ENCODE measurements at places on chromosomes 7 and 10.
A peak's percentile ranks its signal among the peaks of the same experiment; 100 is the strongest.

GRCh38 chr7:154841731-154842331 is 161.1 kb downstream of the PAXIP1 start:
- no peak for DNase-seq

- no peak for DNase-seq
Observed at GRCh38 chr10:85995791-85996190, 370.8 kb downstream of the GRID1 start.

GRCh38 chr7:6438427-6438826 is 9.3 kb downstream of the DAGLB start:
- DNase-seq, result no peak

DNA sequence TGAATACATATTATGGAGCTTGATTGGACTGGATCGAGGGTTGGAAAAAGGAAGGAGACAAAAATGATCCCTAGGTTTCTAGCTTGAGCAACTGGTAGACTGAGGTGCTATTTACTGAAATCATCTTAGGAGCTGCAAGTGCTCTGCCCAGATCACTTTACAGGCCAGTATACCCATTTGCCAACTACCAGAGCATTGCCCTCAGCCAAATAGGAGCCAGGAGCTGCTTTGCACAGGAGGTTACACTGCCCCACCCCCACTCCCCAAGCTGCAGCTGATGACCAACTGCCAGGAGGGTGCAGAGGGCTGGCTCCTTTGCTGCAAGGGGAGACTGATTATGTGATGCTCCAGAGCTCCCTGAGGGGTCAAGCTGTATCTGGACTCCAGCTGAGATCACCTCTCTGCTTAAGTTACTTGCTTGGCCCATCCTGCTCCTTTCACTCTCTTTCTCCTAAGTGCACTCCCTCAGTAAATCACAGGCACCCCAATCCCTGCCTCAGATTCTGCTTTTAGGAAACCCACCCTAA is 275.4 kb downstream of the ZEB1 start:
- no peak for DNase-seq

DNA sequence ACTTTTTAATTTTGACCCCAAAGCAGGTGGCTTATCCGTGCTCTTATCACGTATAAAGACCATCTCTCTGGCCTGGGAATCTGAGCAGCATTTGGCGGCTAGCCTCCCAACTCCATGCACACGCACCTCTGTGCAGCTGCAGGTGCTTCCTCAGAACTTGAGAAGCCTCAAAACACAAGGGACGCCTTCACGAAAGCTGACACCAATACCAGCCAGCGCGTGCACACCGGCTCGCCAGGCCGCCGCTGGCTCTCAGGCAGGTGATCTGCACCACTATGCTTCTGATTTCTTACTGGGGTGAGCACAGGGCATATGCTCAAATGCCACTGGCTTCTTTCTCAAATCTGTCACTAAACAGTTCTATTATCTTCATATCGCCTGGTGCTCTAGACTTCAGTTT is 145.0 kb downstream of the PARD3 start:
- no peak for DNase-seq

DNA sequence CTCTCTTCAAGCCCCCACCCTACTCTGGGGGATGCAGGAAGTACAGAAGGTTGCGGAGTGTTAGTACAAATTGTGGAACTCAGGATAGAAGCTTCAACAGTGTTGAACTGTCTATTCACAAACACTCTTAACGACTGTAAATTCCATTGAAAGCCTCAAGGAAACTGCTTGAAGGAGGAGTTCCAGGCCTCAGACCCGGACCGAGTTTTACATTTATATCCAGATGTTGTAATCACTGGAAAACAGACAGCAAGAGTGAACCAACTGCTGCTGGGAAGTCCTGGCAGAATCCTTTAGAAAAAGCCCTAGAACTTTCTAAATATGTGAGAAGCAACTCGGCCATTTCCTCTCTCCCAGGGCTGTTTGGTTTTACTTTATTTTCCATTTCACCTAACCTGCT is 84.1 kb upstream of the LRRC18 start:
- DNase-seq, result no peak

GRCh38 chr7:27840313-27840712 is 100.4 kb downstream of the TAX1BP1 start:
- no peak for DNase-seq

- DNase-seq, result no peak
Observed at GRCh38 chr10:25639646-25640045, 294.4 kb upstream of the MYO3A start.

GRCh38 chr10:126904818-126905701 is at the start of gene DOCK1:
Gene DOCK1, plus strand, starts transcription at chr10:126905428. Its CDS starts 90 bp downstream, at chr10:126905518.
- DNase-seq, result peak; percentile 81

DNA sequence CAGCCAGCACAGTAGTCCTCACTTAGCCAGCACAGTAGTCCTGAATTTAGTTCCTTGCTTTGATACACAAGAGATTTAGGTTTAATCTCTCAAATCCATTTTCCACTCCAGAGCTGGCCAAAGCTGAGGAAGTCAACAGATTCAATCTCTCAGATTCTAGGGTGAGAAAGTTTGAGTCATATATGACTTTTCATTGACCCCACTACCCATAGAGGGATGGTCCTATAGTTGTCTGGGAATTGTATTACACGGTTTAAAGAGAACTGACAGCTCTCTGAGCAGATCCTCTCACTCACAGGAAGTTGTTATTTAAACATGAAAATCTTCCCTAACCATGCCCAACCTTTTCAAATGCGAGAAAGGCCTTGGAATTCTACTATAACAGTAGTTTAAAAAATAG is 641.8 kb upstream of the SEMA3D start:
- DNase-seq, result peak; percentile 8

DNA sequence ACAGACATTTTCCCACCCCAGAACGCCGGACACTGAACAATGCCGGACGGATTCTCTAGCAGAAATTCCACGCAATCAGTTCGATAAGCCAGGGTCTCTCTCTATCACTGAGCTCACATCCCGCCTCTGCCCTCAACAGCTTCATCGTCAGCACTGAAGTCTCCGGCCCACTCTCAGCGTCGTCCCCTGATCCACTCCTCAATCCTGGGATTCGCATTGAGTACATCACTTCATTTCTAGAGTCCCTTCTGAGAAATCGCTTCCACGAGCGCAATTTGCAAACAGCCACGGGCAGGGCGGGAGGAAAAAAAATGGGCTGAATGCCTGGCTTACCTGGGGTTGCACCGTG is 365 bp downstream of the YME1L1 start:
- peak; percentile 29 for DNase-seq

- no peak for DNase-seq
Observed at GRCh38 chr10:35993591-35994515, 351.8 kb upstream of the FZD8 start.

DNA sequence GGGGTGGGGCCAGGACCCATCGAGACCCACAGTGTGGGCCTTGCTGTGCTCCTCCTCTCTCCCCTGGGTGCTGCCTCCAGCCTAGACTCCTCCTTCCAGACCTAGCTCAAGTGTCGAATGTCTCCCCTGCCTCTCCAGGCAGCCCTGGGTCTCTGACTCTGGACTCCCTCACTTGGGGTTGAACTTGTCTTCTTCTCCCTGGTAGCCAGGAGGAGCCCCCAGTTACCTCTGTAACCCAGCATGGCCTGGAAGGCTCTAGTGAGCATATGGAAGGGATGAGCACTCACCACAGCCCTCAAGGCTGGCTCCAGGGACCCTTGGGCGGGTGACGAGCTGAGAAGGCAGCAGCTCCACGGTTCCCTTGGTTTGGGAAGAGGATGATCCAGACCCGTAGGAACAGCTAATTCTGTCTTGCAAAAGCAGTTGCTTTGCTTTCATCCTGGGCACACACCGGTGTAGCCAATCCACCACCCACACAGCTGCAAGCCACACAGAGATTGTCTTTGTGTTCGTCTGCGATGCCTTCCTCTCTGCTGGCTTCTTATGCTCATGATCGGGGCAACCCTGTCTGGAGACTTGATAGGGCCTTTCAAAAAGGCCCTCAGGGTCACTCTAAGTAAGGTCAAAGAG is 52.3 kb upstream of the ANTXRL start:
- DNase-seq, result no peak

DNA sequence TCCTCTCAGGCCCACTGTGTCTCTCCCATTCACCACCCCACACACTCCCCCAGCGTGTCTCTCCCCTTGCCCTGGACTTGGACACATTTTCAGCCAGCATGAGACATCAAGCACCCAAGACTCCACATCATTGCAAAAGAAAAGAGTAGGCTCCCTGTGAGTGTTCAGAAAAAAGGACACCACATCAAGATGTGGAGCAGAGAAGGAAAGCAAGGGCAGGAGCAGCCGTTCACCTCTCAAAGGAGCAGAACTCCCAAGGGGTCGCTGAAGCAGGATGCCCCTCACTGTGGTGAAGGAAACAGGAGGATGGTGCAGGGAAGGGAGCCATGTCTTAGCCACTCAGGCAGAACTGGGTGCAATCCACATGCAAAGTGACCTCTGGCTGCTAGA is 89.9 kb upstream of the MACROH2A2 start:
- no peak for DNase-seq

- DNase-seq, result no peak
Observed at GRCh38 chr7:129502708-129503685, 666 bp downstream of the SMKR1 start.

DNA sequence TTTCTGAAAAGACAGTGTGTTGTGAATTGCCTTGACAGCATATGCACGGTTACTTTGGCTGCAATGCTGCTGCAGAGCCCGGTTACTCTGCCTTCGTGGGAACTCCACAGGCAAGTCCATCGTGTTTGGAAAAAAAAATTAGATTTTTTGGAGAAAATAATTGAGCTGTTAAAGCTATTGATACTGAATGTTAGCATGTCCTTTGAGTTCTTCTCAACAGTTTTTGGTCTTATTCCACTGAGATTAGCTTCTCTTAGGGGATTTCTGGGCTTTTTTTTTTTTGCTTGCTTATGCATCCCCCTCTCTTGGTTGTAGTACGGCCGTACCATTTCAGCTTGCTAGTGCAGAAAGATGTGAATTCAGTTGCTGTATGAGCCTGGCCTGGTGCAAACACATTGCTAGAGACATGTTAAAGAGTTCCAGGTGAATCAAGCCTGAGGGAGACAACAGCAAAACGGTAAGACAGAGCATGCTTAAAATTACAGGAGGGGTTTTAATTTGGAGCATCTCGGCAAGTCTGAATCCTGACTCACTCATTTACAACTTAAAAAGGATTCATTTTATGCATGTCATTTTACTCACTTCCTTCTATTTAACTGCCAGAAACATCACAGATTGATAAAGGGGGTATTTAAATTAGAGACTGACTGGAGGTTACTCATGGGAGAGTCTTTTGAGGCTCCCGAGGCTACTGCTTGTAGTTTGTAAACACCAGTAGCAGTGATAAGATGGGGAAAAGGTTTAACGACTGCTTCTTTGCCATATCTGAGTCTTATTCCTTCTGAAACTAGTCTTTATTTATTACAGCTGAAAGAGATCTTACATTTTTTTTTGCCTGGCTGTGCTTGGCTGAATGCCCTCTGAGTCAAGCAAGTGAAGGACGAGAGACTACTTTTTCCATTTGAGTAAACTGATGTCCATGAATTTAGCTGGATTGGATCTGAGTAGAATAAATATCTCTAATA is 113.7 kb downstream of the CDK14 start:
- peak; percentile 35 for DNase-seq

- peak; percentile 76 for DNase-seq
Observed at GRCh38 chr7:80634505-80634904, 3.9 kb upstream of the CD36 start.

DNA sequence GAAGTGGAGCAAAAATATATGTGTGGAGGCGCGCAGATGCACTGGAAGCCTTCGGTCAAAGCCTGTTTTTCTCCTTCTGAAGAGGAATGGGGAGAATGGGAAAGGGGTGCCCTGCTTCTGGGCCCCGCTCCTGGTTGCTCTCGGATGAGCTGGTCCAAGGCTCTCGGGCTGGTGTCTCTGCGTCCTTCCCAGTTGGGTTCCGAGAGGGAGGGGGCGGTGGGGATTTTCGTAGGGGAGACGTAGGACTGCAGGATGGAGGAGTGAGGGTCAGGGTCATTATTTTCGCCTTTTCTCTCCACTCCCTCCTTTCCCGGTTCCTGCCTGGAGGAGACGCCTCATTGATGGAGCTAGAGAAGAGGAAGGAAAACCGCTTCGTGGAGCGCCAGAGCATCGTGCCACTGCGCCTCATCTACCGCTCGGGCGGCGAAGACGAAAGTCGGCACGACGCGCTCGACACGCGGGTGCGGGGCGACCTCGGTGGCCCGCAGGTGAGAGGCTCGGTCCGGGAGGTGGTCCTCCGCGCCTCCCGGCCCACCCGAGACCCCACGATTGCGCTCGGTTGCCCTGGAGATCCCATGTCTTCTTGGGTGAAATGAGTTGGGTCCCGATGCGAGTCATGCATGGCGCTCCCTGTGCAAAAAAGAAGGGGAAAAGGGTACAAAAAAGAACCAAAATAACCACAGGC is 790 bp downstream of the ADAM22 start:
- DNase-seq, result peak; percentile 14

DNA sequence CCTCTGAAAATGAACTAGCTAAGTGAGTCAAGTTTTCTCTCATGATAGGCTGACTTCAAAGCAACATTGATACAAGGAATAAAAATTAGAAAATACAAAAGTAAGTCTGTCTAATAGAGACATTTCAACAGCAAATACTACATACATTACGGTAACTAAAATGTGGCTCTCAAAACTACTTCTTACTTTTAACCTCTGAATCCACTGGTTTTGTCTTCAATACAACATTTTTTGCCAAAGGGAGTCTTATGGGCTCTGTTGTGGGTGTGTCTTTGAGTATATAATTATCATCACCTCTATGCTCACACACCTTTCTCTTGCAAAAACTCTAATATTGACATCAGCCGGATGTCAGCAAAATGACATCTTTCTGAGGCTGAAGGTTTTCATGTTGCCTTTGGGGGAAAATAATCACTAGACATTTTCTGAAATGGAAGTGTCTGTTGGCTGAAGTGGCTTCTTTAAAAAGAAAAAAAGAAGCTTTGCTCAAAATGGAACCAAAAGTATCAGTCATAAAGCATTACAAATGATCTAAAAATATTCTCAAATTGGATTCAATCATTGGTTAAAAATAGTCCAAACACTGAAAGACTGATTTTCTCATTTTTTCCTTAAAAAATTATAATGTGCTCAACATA is 41.8 kb upstream of the FAM133B start:
- no peak for DNase-seq

DNA sequence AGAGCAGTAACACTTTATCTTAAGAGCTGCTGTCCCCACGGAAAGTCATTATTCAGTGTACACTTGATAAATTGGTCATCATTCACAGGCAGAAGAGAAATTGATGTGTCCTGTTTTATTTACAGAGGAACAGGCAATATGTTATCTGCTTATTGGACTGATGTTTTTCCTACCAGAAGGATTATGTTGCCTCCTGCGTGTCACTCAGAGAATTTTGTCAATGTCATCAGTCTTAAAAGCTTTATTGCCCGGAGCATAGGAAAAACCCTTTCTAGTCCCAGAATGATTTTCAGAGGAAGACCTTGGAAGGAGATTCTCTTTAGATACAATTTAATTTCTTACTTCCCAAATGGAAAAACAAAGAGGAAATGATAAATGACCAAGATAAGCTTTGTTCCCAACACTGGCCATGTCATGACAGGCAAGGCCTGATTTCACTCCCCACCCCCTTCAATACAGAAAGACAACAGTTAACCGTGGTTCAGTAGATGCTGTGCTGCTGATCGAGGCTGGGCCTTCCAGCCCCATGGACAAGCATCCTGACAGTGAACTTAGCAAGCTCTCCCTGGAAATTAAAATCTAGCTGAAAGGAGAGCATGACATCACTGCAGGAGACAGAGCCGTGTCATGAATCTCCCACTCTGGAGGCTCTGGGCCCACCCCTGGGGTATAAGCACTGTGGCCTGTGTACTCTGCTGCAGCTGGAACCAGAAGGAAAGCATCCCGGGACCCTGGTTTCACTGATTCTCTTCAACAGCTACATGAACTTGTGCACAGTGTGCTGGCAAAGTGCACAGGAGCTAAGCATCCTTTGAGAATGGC is 118.8 kb upstream of the LYZL2 start:
- DNase-seq, result no peak

All from EL (cell line).